Memory B cell (primary cell): ENCODE measurements at places on chromosomes 4 and X.

DNA sequence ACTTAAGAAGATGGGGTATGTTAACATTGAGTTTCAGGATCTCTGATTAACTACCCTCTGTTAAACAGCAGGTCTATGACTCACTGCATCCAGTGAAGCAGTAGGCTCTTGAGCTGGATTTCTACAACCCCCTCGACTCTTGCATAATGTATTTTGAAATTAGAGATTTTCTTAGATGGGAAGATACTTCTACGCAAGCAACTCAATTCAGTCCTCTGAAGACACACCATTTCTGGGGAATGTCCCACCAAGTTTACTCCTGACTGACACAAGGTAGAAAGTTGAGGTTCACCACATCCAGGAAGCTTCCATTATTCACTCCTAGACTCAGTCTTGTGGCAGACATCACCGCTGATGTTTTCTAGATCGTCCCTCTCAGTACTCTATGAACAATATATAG is 12.9 kb downstream of the PALLD start:
- no peak for DNase-seq

- DNase-seq: no peak
These were observed 21.6 kb upstream of the CCNQ start for GRCh38 chrX:153620576-153620975.

- no peak for DNase-seq
These were observed 271.8 kb downstream of the INPP4B start for GRCh38 chr4:142574306-142574705.

GRCh38 chrX:153864561-153865320 is 21.2 kb downstream of the L1CAM start:
- no peak for DNase-seq

- no peak for DNase-seq
These were observed 57.3 kb upstream of the TCEAL2 start for GRCh38 chrX:102067966-102068723.

DNA sequence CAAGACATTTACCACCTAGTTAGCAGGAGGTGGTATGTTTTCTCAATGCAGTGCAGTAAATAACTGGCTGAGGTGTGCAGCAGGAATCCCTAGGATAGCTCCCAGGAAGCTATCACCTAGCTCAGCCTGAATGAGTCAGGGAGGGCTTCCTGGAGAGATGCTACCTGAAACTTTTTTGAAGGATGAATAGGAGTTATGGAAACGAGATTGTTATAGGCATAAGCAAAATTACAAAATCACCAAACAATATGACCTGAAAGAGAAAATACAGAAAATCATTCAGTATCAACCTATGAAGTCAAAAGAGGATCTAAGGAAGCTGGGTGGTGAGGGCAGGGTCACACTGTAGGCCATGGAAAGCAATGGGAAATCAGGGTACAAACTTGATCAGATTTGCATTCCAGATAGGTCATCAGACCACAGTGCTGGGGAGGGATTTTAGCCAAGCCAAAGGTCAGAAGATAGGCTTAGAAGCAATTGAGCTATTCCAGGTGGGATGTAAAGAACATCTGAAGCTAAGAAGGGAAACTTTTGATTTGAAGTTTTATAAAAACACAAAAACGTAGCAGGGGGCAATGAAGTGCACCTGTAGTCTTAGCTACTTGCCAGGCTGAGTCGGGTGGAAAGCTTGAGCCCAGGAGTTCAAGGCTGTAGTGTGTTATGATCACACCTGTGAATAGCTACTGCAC is 11.3 kb downstream of the AREG start:
- no peak for DNase-seq
